ENCODE measurements at places on chromosomes 4 and X. TPM values are rescaled to one million over a fixed set of nuclear protein-coding genes. Genes with fewer than 3 reads are reported as not detected.

Gene RNF128
- 12.0 TPM for total RNA-seq

Gene HOPX
- 235 TPM for total RNA-seq

Gene NPY2R
- total RNA-seq, result not detected

DNA sequence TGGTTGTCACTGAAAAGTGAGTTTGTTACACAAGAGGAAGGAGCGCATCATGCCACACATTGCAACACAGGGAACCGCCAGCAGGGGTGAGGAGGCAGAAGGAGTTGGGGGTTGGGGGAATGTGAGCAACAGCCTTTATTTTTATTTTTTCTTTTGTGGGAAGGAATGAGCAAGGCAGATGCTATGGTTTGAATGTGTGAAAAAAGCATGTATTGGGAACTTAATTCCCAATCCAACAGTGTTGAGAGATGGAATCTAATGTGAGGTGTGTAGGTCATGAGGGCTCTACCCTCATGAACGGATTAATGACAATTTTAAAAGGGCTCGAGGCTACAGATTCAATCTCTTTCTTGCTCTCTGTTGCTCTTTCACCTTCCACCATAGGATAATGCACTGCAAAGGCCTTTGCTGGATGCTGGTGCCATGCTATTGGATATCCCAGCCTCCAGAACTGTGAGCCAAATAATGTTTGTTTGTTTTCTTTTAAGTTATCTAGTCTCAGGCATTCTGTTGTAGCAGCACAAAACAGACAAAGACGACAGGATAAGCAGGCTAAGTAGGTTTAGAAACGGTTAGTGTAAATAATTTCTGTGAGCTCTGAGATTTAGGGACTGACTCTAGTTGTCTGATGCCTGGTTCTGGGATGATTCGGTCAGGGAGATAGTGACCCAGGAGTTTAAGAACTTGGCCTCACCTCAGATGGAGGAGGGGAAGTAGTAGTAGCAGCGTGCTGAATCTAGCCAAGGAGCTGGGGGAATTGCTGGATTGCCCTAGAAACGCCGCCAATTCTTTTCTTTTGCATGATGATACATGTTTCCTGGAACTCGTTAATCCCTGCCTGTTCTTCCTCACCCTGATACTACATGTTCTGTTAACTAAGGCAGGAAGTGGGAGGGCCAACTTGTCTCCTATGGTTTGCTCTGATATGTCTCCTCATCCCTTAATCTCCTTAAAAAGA lies 156.6 kb upstream of the CTSO start:
- no peaks in the 10 kb centered on the region for H3K27me3 ChIP-seq
- H3K27ac ChIP-seq, result no peak overlapping the region
- no peak for DNase-seq

GRCh38 chr4:8351931-8352367 lies 82.4 kb downstream of the HTRA3 start:
- DNase-seq, result no peak
- H3K4me1 ChIP-seq, result peaks cover 29% of the 10 kb centered on the region
- H3K27me3 ChIP-seq, result no peaks in the 10 kb centered on the region

DNA sequence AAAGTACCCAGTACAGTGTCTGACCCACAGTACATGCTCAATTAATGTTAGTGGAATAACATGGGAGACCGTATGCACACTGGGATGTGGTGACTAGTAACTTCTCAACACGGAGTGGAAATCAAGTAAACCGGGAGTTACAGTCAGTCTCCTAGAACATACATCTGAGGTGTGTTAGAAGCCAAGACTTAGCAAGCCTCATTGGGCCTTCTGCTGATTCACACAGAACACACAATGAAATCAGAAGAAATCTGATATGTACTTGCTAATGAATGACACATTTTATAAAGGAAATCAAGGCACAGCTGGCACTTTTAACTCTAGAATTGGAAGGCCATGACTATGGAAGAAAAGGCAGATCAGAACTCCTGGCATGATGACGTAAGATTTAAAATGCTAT lies 13.0 kb downstream of the TRAPPC2 start:
- no peaks in the 10 kb centered on the region for H3K36me3 ChIP-seq
- H3K4me1 ChIP-seq, result no peaks in the 10 kb centered on the region
- no peaks in the 10 kb centered on the region for H3K27me3 ChIP-seq
- H3K27ac ChIP-seq, result no peak overlapping the region
- no peak for DNase-seq
- no peak overlapping the region for H3K4me3 ChIP-seq

- H3K4me3 ChIP-seq, result no peak overlapping the region
- H3K27me3 ChIP-seq, result no peaks in the 10 kb centered on the region
- no peaks in the 10 kb centered on the region for H3K36me3 ChIP-seq
- H3K4me1 ChIP-seq, result no peaks in the 10 kb centered on the region
- no peak for DNase-seq
Measured at GRCh38 chr4:185845966-185846365, 34.0 kb upstream of the SORBS2 start.

GRCh38 chr4:144289667-144290428 lies 149.3 kb upstream of the GYPA start:
- H3K4me3 ChIP-seq, result no peak overlapping the region
- no peak for DNase-seq
- no peak overlapping the region for H3K27ac ChIP-seq
- no peaks in the 10 kb centered on the region for H3K27me3 ChIP-seq
- H3K4me1 ChIP-seq, result no peaks in the 10 kb centered on the region

DNA sequence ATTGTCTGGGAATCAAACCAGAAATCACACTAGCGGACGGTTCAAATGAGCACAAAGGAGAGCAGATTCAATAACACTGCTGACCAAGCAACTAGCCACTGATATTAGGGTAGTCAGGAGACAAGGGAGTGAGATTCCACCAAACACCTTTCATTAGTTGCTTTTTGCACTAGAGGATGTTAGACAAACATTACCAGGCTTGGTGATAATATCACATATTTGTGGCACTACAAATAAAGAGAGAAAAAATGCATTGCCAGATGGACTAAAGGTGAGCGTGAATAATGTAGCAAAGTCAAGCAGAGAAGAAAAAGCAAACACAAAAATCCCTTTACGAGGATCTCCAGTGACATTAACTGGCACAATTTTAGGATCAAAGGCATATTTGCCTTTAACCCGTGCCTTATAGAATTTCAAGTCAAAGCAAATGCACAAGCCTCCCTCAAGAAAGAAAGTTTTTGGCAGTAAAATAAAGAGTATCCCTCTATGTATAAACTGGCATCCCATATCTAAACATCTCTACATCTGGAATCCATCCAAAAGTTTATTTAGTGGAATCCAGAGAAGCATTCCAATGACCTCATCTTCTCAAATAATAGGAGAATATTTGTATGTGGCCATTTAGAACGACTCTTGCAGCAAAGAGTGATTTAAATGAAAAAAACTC lies 290.9 kb downstream of the KCTD8 start:
- H3K27ac ChIP-seq, result no peak overlapping the region
- no peaks in the 10 kb centered on the region for H3K4me1 ChIP-seq
- no peaks in the 10 kb centered on the region for H3K36me3 ChIP-seq

DNA sequence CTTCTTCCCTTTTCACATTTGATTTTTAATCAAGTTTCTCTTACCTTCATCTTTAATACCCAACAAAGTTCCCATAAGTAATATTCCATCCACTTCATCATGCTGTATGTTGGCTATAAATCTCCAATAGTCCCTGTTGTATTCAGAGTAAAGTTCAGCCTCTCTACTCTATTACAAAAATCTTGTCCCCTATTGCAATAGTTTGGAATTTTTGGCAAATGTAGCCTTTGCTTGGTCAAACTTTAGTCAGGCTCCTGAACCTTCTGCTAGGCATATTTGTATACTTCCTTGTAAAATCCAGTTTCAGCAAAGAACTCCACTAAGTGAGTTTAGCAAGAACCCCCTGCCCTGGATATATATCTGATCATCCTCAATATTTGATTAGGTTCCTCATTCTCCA lies 54.0 kb upstream of the PACRGL start:
- H3K27me3 ChIP-seq, result no peaks in the 10 kb centered on the region
- H3K4me1 ChIP-seq, result no peaks in the 10 kb centered on the region
- H3K27ac ChIP-seq, result no peak overlapping the region
- no peak overlapping the region for H3K4me3 ChIP-seq

- peaks cover 12% of the 10 kb centered on the region for H3K4me1 ChIP-seq
- no peaks in the 10 kb centered on the region for H3K27me3 ChIP-seq
- DNase-seq, result no peak
- H3K4me3 ChIP-seq, result peak overlapping the region; percentile 18
Measured at GRCh38 chr4:39354254-39354552, 12.0 kb downstream of the RFC1 start.

GRCh38 chrX:107168712-107169111 lies 37.5 kb downstream of the NUP62CL start:
- no peak overlapping the region for H3K27ac ChIP-seq
- no peaks in the 10 kb centered on the region for H3K36me3 ChIP-seq
- no peak overlapping the region for H3K4me3 ChIP-seq
- no peak for DNase-seq
- no peaks in the 10 kb centered on the region for H3K4me1 ChIP-seq

Data from upper lobe of left lung (tissue), 6 donors.